Astrocyte of the hippocampus (primary cell): ENCODE measurements at places on chromosomes 3 and 15.

- DNase-seq: no peak
Measured at GRCh38 chr15:31361764-31362515, 35.3 kb downstream of the KLF13 start.

DNA sequence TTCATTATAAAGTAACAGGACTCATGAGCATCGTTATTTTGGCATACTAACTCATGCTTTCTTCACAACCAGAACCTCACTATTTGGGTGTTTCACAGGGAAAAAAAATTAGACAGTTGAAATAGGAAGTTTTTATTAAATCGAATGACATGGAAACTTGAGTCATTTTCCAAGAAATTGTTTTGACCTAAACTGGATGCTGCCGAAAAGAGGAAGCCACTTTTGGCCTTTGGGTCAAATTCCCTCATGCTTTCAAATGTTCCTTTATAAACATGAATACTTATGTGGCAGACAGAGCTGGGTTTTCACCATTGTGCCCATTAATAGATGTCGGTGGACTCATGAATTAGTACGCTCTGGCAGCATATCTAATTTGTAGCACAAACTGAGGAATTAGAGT lies 224.9 kb downstream of the MCTP2 start:
- no peak for DNase-seq

- no peak for DNase-seq
Measured at GRCh38 chr3:10521772-10522441, 16.5 kb upstream of the ATP2B2 start.

- DNase-seq: no peak
Measured at GRCh38 chr15:99508311-99508645, 57.5 kb upstream of the MEF2A start.

DNA sequence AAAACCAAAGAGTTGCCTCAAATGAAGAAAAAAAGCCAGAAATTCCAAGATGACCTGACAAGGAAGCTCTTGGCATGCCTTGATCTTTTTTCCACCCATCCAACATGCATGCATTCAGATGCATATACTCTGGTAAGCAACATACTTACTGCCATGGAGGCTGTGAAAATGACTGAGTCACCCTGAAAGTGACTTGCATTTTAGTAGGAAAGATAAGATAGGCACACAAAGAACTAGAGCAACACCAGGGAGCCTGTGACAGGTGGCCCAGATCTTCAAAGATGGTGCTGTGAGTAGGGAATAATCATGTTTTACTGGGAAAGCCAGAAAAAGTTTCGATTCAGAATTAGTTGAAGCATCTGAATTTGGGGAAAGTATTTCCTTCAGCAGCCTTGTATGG lies 185.1 kb upstream of the SLCO3A1 start:
- no peak for DNase-seq

- DNase-seq: peak; percentile 13
Measured at GRCh38 chr15:55555089-55555488, 33.1 kb downstream of the PYGO1 start.

- DNase-seq: no peak
Measured at GRCh38 chr3:188534633-188535032, 380.7 kb downstream of the LPP start.

DNA sequence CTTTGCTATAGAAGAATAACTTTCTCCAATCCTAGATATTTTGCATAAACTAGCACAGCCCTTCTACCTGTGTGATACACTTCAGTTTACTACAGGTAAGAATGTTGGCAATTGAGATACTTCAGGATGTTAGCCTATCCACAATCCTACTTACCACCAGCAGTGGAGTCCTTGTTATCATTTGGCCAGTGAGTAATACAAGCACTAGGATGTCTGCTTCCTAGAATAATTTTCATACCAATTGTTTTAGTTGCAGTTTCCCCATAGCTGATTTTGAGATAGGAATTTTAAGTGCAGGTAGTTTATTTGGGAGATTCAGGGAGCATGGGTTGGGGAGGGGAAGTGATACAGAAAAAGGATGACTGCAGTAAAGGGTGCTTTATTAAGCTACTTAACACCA lies 147.2 kb downstream of the EPHA6 start:
- DNase-seq: no peak

DNA sequence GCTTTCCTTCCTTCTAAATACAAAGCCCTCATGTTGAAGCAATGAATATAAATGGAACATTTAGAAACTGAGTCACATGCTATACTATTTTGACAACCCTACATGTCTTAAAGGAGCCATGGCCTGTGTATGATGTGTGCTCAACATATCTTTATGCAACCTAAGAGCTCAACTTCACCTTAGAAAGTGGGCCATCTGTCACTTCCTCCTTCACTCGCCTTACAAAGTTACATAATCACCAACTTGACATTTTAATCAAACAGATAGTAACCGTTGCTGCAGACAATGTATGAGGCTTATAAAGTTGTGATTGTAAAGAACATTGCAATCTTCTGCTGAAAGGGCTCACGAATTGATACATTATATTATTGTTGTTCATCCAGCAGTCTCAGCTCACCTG lies 163.6 kb downstream of the SERPINI1 start:
- DNase-seq: no peak

- DNase-seq: no peak
Measured at GRCh38 chr3:8256441-8257071, 245.1 kb upstream of the LMCD1 start.

DNA sequence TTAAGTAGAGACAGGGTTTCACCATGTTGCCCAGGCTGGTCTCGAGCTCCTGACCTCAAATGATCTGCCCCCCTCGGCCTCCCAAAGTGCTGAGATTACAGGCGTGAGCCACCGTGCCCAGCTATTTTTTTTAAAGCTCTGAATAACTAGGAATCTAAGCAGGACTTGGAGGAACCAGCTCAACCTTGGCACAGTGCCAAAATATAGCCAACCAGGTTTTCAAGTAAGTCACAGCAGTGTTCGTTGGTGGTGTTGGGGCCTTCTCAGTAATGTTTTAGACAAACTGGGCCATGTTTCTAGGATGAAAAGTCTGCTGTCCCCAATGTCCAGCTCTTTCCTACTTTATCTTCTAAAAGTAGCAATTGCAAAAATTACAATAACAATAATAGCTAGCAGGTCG lies 6.4 kb upstream of the ADAM10 start:
- DNase-seq: peak; percentile 28

DNA sequence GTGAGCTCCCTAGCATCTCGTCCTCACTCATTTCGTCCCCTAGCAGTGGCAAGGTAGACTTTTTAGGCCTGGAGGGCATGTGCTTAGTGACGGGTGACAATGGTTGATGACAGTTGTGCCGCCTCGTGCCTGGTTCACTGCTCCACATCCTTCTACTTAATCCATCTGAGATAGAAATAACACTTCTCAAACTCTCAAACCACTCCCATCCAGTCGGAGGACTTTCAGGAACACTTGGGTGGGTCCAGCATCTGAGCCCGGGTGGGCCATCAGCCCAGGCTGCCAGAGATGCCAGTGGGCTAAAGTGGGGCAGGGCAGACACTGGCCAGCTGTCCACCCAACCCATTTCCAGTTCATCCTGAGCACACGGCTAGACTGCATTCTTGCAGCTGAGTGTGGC lies 79.7 kb upstream of the SMAD3 start:
- DNase-seq: no peak

GRCh38 chr3:137081711-137082110 lies 123.9 kb downstream of the IL20RB start:
- DNase-seq: no peak
